Left lobe of liver (tissue), 2 donors: ENCODE measurements at places on chromosomes 16 and 17.

- no peak for DNase-seq
Observed at GRCh38 chr17:44253006-44253405, 14.9 kb downstream of the SLC4A1 start.

- no peak for DNase-seq
Observed at GRCh38 chr16:50315346-50315997, 49.1 kb downstream of the ADCY7 start.

DNA sequence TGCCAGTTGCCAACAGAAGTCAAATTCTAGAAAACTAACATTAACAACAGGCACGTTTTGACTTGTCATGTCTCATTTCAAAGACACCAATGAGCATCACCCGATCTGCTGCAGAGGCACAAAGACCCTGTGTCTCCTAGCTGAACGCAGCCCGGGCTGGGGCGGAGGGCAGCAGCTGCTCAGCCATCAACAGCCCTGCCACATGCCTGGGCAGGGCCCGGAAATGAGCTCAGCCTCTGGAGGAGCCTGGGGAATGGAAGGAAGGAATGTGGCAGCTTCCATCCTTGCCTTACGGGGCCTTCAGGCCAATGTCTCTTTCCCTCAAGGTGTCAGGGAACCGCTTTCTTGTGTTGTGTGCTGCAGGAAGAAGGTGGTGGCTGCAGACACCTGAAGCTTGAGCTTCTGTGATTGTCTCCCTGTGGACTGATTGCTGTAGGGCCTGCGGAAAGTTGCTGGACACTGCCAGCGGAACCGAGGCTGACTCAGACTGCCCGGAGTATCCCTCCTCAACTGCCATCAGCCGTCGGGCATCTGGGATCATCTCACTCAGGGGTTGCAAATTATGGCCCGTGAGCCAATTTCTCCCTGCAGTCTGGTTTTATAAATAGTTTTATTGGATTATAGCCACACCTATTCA is 7.3 kb downstream of the CDH13 start:
- DNase-seq = no peak

GRCh38 chr17:57788725-57789124 is 43.6 kb upstream of the CCDC182 start:
- no peak for DNase-seq

DNA sequence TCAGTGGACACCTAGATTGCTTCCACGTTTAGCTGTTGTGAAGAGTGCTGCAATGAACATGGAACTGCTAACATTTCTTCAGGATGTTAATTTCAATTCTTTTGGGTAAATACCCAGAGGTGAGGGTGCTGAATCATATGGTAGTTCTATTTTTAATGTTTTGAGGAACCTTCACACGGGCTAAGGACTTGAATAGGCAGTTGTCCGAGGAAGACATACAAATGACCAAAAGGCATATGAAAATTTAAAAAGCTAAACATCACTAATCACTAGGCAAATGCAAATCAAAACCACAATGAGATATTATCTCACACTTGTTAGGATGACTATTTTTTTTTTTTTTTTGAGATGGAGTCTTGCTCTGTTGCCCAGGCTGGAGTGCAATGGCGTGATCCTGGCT is 173.3 kb downstream of the PRKCB start:
- DNase-seq = no peak

GRCh38 chr17:64777415-64778239 is 115.5 kb upstream of the SMURF2 start:
- peak; percentile 48 for DNase-seq

DNA sequence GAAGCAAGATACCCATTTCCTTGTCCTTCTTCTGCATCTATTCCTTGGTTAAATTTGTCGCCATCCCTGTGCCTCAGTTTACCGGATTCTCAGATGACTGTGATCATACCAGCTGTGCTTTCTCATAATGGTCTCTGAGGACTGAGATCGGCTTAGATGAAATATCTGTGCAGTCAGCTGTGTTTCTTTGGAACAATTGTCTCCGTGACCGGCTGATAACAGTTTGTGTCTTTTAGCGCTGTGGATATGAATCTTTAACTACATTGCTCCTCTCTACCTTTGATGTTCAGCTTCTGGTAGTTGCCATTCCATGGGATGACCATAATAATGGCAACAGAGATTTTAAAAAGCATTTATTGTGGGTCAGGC is 473 bp downstream of the FTO start:
- no peak for DNase-seq

DNA sequence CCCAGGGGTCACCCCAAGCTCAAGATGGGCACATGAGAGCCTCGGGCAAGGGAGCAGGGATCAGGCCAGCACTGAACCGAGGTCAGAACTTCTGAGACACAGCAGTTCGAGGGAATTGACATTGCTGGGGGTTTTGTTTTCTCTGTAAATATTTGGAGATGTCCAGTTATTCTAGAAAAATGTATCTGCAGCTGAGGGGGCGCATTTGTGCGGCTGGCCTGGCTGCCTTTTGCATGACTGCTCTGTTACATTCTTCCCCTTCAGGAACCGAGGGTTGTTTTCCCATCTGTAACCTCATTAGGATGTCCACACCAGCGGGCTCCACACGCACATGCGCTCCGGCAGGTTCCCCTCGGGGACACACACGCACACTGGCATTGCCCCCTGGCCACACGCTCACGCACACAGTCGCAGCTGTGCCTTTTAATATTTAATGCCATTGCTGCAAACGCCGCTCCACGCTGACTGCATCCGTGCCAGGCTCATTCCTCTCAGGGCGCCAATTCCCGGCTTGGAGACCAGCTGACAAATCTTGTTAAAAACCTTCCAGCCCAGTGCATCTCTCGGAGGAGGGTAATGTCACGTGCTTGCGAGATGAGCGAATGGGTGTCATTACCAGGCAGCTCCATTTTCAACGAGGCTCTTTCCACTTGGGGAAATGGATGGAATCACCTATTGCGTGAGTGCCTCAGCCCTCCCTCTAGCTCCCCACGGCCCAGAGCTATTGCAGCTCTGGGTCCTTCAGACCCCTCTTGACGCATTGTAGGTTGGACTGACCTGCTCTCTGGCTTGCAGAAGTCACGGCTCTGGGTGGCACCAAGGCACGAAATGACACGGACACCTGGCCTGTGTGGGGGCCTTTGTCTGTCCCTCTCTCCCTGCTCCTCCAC is 13.1 kb downstream of the CCR7 start:
- peak; percentile 55 for DNase-seq

DNA sequence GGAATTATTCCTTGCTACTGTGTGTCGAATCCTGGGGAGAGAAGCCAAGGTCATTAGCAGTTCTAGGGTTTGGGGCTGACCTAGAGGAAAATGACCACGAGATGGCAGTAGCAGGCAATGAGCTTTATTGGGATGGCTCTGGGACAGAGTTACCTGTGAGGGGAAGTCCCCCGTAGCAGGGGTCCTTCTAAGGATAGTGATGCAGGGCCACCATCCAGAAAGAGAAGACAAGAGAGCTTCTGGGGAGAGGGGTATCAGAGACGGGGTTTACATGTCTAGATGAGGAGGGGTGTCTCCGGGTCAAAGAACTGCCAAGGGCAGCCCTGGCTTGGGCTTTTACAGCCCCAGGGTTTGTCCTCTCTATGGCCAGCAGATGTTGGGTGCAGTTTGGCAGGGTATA is 6.4 kb upstream of the GGT6 start:
- DNase-seq = no peak

DNA sequence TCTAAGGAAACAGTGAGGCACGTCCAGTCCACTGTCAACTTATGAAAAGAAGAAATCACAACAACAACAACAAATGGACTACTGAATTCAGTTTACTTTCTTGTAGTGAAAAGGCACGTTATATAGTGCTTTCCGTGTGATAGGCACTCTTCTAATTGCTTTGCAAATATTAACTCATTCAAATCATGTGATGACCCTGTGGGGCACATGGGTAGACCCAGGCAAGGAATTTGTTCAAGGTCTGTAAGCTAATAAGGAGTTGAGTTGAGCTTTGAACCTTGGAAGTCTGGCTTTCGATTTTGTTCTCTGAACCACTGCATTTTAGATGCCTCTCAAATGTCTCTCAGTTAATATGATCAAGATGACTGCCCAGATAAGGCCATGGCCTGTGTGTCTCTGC is 295.1 kb upstream of the RBFOX1 start:
- no peak for DNase-seq

DNA sequence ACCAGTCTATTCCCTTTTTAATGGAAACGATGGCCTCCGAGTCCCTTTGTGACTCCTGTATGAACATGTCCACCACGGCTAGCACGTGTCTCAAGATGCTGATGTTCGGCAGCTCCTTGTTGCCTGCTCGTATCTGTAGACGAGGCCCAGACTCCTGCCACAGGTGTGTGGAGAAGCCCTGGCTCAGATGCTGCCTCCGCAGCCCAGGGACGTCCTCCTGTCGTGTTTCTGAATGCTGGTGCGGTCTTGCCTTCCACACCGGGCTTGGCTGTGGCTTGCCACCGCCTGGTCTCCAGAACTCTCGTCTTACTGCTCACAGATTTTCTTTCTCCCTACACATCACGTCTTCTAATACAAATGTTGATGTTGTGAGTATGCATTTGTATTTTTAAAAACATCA is 17.0 kb downstream of the FOXF1 start:
- no peak for DNase-seq

DNA sequence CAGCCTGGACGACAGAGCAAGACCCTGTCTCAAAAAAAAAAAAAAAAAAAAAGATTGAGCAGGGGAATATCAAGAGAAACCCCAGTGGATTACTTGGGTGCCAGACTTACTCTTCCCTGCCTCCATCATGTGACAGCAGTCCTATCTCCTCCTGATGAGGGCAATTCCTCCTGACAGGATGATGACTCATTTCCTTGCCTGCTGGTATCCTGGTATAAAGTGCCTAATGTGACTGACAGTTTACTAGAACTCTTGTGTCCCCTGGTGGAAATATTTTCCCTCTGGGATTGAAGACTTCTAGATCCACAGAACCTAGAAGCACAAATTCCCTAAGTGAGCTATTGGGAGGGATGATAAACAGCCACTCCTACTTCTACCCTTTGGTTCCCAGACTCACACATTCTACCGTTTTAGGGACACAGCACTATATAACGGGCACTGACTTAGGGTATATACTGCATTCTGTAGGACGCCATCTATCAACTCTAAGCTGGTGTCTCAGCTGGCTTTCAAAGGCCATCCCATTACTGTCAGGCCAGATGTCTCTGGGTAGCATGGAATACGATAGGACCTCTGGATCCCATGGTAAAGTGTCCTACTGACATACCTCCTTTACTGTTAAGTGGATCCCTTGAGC is 114.6 kb upstream of the MED13 start:
- no peak for DNase-seq

- peak; percentile 73 for DNase-seq
Observed at GRCh38 chr17:39617446-39618245, 9.1 kb upstream of the PPP1R1B start.

- DNase-seq = peak; percentile 100
Observed at GRCh38 chr17:7035591-7036368, at the start of gene SLC16A13. SLC16A13 (plus strand) TSS chr17:7036015; CDS start chr17:7036383, 368 bp downstream.

GRCh38 chr16:3157229-3158025 is 22.6 kb downstream of the ZNF213 start:
- peak; percentile 61 for DNase-seq

GRCh38 chr16:73298562-73298961 is 250.6 kb upstream of the ZFHX3 start:
- DNase-seq = no peak

DNA sequence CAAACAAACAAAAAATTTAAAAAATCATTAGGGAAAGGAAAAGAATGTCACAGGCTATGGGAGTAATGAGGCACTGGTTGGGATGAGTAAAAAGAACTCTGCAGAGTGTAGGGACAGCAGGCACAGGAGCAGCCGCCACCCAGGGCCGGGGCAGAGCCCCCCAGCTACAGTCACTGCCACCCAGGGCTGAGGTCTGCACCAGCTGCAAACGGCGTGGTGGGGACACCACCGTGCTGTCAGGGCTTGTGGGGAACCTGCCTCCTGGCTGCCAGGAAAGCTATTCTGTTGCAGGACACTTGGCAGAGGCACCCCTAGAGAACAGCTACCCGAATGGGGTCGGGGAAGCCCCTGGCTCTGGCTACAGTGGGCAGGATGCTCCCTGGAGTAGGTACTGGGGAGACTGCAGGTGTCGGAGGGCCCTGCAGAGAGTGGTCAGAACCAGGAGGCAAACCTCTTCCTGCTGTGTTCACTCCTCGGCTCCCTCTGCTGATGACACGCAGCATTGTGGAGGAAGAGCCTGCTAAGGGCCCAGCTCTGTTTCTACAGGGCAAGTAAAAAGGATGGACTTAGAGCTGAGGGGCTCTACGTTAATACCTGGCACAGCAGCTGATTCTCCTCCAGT is 32.3 kb upstream of the CAPN15 start:
- no peak for DNase-seq
